Calu3 (cell line): ENCODE measurements at places on chromosomes 4 and X. TPM values are rescaled to one million over a fixed set of nuclear protein-coding genes. Genes with fewer than 3 reads are reported as not detected.

GRCh38 chrX:149036086-149036485, 469.0 kb downstream of the IDS start:
- DNase-seq, result no peak
- H3K27ac ChIP-seq, result no peak overlapping the region
- no peaks in the 10 kb centered on the region for H3K4me1 ChIP-seq

GRCh38 chrX:40061871-40062524, 35.8 kb downstream of the BCOR start:
- DNase-seq, result no peak
- H3K27me3 ChIP-seq, result no peaks in the 10 kb centered on the region
- no peak overlapping the region for H3K27ac ChIP-seq
- no peak overlapping the region for H3K4me3 ChIP-seq
- H3K4me1 ChIP-seq, result no peaks in the 10 kb centered on the region

- no peaks in the 10 kb centered on the region for H3K4me1 ChIP-seq
- no peaks in the 10 kb centered on the region for H3K36me3 ChIP-seq
- H3K4me3 ChIP-seq, result no peak overlapping the region
- H3K27me3 ChIP-seq, result peaks cover 11% of the 10 kb centered on the region
Observed at GRCh38 chrX:2584251-2585157, 83.7 kb upstream of the DHRSX start.

ZIC3 gene
- not detected in 2 replicates for total RNA-seq

DNA sequence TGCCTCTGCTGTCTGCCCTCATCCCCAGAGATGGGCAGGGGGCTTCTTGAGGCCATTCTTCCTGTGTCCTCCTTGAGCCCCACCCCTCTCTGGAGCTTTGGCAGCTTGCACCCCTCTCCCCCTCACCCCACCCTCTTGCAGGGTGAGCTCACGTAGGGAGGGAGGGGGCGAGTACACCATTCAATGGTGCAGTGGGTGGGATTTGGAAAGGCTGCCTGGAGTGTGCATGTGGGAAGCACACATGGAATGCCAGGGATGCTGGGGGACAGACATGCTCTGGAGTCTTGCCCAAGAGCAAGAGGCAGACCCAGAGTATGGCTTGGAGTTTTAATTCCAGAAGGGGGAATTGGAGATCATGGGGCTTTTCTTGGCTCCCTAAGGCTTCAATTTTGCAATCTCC, 5.6 kb downstream of the PAK3 start:
- H3K36me3 ChIP-seq, result no peaks in the 10 kb centered on the region
- no peak overlapping the region for H3K4me3 ChIP-seq
- H3K4me1 ChIP-seq, result no peaks in the 10 kb centered on the region
- H3K27me3 ChIP-seq, result peaks cover 32% of the 10 kb centered on the region

DNA sequence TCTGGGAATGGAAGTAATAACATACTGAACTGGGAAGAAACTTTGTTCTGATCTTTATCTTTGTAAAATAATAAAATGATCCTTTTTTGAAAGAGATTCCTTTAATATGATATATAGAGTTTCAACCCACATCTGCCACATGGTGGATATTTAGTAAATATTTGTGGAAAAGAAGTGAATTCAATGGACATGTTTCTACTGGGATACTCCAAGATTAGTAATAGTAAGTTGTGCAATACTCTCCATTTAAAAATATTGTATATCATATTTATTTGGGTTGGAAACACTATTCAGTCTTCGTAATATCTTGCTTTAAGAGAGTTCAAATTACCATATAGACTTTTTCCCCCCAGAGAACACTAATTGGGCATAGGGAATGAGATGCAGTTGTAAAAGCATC, 17.8 kb upstream of the ARSJ start:
- peaks cover 4% of the 10 kb centered on the region for H3K36me3 ChIP-seq
- H3K4me1 ChIP-seq, result peaks cover 8% of the 10 kb centered on the region
- no peak overlapping the region for H3K27ac ChIP-seq
- H3K4me3 ChIP-seq, result no peak overlapping the region

DNA sequence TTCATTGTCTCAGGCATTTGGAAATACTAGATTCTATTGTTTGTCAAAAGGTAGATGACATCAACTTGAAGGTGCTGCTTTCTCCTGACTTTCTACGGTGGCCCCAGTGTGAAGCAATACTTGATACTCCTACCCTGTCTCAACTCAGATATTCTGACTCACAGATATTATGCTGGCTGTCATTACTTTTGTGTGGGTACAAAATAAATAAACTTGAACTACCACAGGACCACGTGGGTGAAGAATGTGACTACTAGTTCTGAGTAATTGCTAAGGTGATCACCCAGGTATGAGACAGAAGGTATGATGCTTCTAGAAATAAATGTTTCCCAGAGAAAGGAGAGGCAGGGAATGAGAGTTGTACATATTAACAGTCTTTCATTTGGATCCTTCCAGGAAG, 275.3 kb upstream of the SPOCK3 start:
- H3K27me3 ChIP-seq, result no peaks in the 10 kb centered on the region
- H3K4me1 ChIP-seq, result peaks cover 8% of the 10 kb centered on the region
- no peak for DNase-seq
- no peak overlapping the region for H3K27ac ChIP-seq
- no peaks in the 10 kb centered on the region for H3K36me3 ChIP-seq
